Activated CD4-positive, alpha-beta memory T cell treated with anti-CD3 and anti-CD28 coated beads, Interleukin-2, amount 10 ng/mL, durations not matched to agents 7 days and 5 days (primary cell): ENCODE measurements at places on chromosomes 5 and 9. TPM values are rescaled to one million over a fixed set of nuclear protein-coding genes. Genes with fewer than 3 reads are reported as not detected.

DNA sequence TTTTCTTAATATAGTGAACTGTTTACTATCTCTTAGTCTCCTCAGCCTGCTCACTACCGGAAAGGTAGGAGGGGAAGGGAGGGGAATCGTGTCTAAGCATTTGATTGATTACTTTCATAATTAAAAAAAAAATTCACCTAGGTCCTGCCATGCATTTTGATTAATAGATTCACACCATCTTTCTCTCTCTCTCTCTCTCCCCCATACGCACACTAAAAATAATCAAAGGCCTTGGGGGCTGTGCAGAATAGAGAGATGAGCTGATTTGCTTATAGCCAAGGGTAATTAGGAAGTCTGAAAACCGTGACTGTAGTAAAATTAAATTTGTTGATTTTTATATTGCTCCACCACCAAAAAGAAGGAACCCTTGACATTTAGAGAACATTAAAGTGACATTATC lies 49.6 kb downstream of the CD180 start:
- no peak for DNase-seq
- no peaks in the 10 kb centered on the region for H3K27me3 ChIP-seq
- H3K36me3 ChIP-seq: peaks cover 58% of the 10 kb centered on the region
- no peak overlapping the region for H3K4me3 ChIP-seq
- H3K4me1 ChIP-seq: no peaks in the 10 kb centered on the region
- no peak overlapping the region for H3K27ac ChIP-seq

GRCh38 chr9:117375956-117376355 lies 38.9 kb downstream of the ASTN2 start:
- DNase-seq: no peak
- H3K4me1 ChIP-seq: no peaks in the 10 kb centered on the region
- no peaks in the 10 kb centered on the region for H3K27me3 ChIP-seq
- no peaks in the 10 kb centered on the region for H3K36me3 ChIP-seq
- H3K4me3 ChIP-seq: no peak overlapping the region
- H3K27ac ChIP-seq: no peak overlapping the region

GRCh38 chr5:149826574-149826973 lies 96.5 kb downstream of the PPARGC1B start:
- no peak for DNase-seq
- no peaks in the 10 kb centered on the region for H3K27me3 ChIP-seq
- no peak overlapping the region for H3K27ac ChIP-seq
- no peak overlapping the region for H3K4me3 ChIP-seq
- H3K4me1 ChIP-seq: peaks cover 8% of the 10 kb centered on the region
- no peaks in the 10 kb centered on the region for H3K36me3 ChIP-seq

DNA sequence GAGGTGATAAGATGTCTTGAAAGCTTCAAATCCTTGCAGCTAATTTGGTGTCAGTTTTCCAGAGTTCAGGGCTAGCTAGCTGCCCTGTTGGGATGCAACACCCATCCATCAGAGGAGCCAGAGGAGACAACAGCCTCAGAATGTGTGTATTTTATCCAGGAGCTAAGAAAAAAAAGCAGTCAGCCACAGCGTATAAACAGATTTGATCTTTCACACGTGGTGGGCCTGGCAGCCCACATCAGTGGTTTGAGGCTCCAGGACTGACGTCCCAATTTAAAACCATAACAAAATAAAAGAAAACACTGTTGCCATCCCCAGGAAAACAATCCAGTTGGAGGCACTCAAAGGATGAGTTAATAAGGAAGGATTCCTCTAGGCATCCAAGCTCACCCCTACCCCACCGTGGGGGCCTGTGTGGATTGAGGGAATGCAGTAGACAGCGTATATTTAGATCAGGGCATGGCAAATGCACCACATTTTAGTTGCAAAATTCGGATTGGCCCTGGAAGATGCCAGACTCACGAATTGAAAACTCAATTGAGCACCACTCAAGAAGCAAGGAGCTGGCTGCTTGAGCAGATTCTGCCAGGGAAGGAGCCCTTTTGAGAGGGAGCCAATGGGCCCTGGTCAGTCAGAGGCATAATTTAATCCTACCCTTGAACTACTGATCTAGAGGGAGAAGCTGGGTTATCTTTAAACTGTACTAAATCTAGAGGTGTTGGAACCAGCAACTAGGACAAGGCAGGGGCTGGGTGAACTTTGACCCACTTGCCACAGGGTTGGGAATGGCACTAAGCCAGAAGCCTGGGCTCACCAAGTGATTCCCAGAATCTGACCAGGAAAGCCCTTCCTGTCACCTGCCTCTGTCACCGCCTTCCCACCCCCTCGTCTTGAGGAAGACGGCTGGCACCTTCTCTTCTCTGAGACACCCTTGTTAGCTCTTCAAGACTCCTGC lies 17.5 kb downstream of the ADRA1B start:
- no peaks in the 10 kb centered on the region for H3K36me3 ChIP-seq
- peaks cover 8% of the 10 kb centered on the region for H3K4me1 ChIP-seq
- H3K27ac ChIP-seq: no peak overlapping the region
- no peak overlapping the region for H3K4me3 ChIP-seq

- no peak overlapping the region for H3K27ac ChIP-seq
- H3K36me3 ChIP-seq: no peaks in the 10 kb centered on the region
- H3K27me3 ChIP-seq: no peaks in the 10 kb centered on the region
Observed at GRCh38 chr5:162068412-162068811, 839 bp downstream of the GABRG2 start.

DNA sequence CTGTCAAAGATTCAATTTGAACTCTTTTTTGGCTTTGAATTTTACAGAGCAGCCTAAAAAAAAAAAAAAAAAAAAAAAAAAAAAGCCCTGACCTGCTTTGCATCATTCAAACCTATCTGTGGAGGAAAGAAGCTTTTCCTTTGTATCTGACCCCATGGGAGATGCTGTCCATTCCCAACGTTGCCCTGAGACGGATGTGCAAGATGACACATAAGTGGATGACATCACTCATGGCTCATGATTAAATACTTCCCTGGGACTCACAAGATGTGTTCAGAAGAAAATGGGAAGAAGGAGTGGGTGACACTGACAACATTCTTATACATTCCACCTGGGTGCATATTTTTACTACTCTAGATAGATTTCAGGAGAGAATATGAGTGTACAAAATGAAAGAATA lies 245.7 kb upstream of the ELAVL2 start:
- no peak overlapping the region for H3K4me3 ChIP-seq
- H3K27ac ChIP-seq: no peak overlapping the region
- H3K4me1 ChIP-seq: no peaks in the 10 kb centered on the region
- no peaks in the 10 kb centered on the region for H3K36me3 ChIP-seq
- no peaks in the 10 kb centered on the region for H3K27me3 ChIP-seq

- no peaks in the 10 kb centered on the region for H3K4me1 ChIP-seq
- DNase-seq: no peak
- no peak overlapping the region for H3K4me3 ChIP-seq
- no peak overlapping the region for H3K27ac ChIP-seq
Observed at GRCh38 chr9:18429070-18429469, 44.9 kb upstream of the ADAMTSL1 start.

DNA sequence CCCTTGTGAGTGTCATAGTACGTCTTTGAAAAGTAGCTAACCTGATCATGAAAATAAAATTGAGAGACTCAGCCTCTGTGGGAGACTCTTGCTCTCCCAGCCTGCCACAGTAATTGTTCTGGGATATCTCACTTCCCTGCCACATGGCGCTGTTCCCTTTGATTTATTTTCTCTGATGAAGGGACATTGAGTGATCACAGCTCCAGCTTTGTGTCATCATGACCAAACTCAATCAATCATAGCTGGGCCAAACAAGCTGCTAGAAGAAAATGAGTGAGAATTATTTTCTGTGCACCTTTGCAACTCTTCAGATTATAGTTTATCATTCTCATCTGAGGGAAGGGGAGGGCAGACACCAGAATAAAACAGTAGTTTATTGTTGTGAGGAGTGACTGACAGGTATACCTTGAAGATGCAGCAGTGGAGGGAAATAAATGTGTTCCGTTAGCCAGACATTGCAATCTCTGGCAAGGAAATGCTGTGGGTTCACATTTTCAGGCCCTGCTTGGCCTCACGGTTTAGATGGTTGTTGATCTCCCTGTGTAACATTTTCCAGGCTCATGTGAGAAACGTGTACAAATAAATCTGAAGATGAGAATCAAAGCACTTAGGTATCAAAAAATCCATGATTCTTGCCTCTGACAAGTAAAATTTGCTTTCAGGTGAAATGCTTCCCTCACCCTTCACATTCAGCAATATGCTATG lies 174.7 kb upstream of the FBXL17 start:
- H3K4me3 ChIP-seq: no peak overlapping the region
- no peaks in the 10 kb centered on the region for H3K27me3 ChIP-seq
- H3K27ac ChIP-seq: no peak overlapping the region
- no peaks in the 10 kb centered on the region for H3K36me3 ChIP-seq
- no peak for DNase-seq

- no peak overlapping the region for H3K27ac ChIP-seq
- no peaks in the 10 kb centered on the region for H3K27me3 ChIP-seq
- DNase-seq: no peak
- no peak overlapping the region for H3K4me3 ChIP-seq
- no peaks in the 10 kb centered on the region for H3K4me1 ChIP-seq
Observed at GRCh38 chr9:17725399-17726010, 146.6 kb downstream of the SH3GL2 start.

- H3K4me3 ChIP-seq: no peak overlapping the region
- no peaks in the 10 kb centered on the region for H3K36me3 ChIP-seq
- no peaks in the 10 kb centered on the region for H3K27me3 ChIP-seq
- H3K4me1 ChIP-seq: no peaks in the 10 kb centered on the region
Observed at GRCh38 chr9:130893341-130894101, 3.1 kb downstream of the QRFP start.

- H3K4me3 ChIP-seq: no peak overlapping the region
- DNase-seq: no peak
- H3K4me1 ChIP-seq: no peaks in the 10 kb centered on the region
- H3K27me3 ChIP-seq: peaks cover 4% of the 10 kb centered on the region
- H3K27ac ChIP-seq: no peak overlapping the region
Observed at GRCh38 chr9:38154501-38155421, 85.7 kb upstream of the SHB start.

DNA sequence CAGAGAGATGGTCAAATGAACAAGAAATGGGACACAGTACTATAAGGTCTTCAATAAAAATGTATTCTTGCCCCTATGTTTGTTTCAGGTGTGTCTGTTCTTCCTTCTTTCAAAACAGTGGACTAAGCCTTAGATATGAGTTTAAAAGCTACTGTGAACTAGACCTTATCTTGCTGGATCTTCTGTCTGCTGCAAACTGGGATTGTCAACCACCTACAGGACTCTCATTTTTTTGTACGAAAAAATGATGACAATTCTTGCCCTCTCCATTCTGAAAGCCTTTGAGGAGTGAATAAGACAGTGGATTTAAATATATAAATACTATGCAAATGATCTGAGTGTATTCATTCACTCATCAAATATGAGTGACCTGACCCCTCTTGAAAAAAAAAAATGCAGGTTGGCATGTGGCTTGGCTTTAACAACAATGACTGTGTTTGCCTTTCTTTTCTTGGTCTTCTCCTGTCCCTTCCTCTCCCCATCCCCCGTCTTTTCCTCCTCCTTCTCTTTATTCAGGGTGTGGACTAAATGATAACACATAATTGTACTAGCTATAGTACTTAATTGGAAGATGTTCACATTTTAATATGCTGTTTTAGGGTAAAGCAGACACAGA lies 235.5 kb upstream of the TRIM32 start:
- no peaks in the 10 kb centered on the region for H3K27me3 ChIP-seq
- no peaks in the 10 kb centered on the region for H3K36me3 ChIP-seq
- no peak for DNase-seq
- no peak overlapping the region for H3K4me3 ChIP-seq
- H3K4me1 ChIP-seq: no peaks in the 10 kb centered on the region
- H3K27ac ChIP-seq: no peak overlapping the region

DNA sequence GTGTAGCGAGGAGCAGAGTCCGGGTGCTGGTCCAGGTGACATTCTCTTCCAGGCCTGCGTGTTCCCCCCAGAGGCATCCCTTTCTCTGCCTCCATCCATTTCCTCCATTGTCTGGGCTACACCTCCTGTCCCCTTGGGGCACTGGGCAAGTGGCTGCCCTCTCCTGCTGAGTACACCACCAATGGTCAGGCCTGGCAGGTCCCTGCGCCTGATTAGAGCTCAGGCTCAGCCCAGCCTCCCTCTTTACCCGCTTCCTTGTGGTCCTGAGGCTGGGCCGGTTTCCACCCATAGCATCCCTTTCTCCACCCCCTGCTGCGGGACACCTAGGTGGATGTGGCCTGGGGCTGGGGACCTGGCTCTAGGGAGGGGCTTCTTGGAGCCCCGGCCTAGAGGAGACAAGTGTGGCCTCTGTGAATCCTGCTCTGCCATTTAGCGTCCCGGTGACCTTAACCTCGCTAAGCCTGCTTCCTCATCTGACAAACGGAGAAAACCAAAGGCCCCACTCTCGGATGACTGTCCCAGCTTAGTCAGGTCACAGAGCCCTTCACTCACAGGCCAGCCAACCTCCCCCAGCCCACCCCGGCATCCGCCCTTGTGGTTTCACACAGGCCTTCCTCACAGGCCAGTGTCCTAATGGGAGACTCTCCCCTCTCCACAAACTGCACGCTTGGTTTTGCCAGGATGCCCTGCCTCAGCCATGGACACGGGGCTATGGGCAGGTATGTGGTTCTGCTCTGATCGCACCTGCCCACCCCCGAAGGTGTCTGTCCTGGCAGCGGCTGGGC lies 12.9 kb downstream of the DOLPP1 start:
- no peak overlapping the region for H3K27ac ChIP-seq
- no peak for DNase-seq
- H3K4me1 ChIP-seq: no peaks in the 10 kb centered on the region

The PRR16 gene
- total RNA-seq: not detected

The PARP8 gene
- 91.7 TPM for total RNA-seq

The PURA gene
- total RNA-seq: 14.7 TPM

The C8G gene
- 1.5 TPM for total RNA-seq
